ENCODE measurements at places on chromosomes 11 and 22.

DNA sequence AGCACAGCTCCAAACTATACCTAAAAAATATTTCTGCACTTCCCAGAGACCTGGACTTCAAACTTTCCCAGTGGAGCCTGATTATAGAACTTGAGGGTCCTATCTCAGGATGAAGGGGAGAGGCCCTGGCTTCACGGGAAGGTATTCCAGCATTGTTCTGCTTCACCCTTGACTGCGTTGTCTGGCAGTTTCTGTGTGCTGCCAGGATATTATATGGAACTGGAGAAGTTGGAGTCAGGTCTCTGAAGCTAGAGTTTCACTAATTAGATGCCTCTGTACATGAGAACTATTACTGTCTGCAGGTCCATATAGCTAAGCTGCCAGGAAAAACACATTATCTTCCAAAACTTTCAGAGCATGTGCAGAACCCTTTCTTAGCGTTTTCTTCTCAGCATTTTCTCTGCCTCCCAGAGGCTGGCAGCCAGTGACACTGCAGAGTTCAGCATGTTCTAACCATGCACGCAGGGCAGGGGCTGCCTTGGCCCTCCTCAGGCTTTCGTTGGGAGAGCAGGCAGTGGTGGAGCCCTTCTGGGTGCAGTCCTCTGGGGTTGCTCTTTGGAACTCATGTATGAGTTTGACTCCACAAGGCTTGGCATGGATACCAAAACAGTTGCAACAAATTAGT lies 99.3 kb downstream of the CWC15 start:
- DNase-seq: no peak

GRCh38 chr11:64042301-64042700 lies 6.6 kb downstream of the FLRT1 start:
- no peak for DNase-seq

GRCh38 chr11:124716591-124716990 lies 23.2 kb upstream of the NRGN start:
- no peak for DNase-seq

DNA sequence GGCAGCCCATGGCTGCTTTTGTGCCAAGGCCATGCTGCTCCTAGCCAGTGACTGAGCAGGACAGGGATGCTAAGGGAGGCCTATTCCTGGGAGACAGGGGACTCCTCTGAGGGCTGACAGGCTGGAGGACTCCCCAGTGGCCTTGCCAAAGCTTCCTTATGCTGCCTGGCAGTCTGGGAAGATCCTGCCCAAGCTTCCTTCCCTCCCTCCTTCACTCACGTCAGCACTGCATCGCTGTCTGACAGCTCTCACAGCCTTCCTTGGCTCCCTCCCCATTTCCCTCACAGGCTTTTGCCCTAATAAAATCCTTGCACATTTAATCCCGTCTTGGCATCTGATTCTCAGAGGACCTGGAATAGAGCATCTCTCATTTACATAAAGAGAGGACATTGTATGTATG lies 26.5 kb downstream of the HTR3A start:
- no peak for DNase-seq

GRCh38 chr11:1574238-1574932 lies 2.3 kb upstream of the DUSP8 start:
- DNase-seq: no peak

- DNase-seq: no peak
Measured at GRCh38 chr11:69337211-69337721, 43.3 kb downstream of the MYEOV start.

GRCh38 chr11:29256580-29256979 lies 760.2 kb downstream of the KCNA4 start:
- no peak for DNase-seq
